ENCODE measurements at places on chromosomes 5 and 9. TPM values are rescaled to one million over a fixed set of nuclear protein-coding genes. Genes with fewer than 3 reads are reported as not detected.

The TBCA gene
- total RNA-seq: 155 TPM

The ADAMTS19 gene
- 0.80 TPM for total RNA-seq

The MARCOL gene
- not detected for total RNA-seq

The NMUR2 gene
- total RNA-seq: not detected

The WHRN gene
- total RNA-seq: 3.6 TPM

The PRKACG gene
- not detected for total RNA-seq

GRCh38 chr5:173825215-173825865, 62.8 kb upstream of the CPEB4 start:
- no peaks in the 10 kb centered on the region for H3K36me3 ChIP-seq
- no peak for DNase-seq
- no peak overlapping the region for H3K27ac ChIP-seq
- H3K27me3 ChIP-seq: no peaks in the 10 kb centered on the region

- no peaks in the 10 kb centered on the region for H3K36me3 ChIP-seq
- peak within 1 kb of the TSS; percentile 93 for H3K4me3 ChIP-seq
- DNase-seq: peak; percentile 87
- no peaks in the 10 kb centered on the region for H3K27me3 ChIP-seq
Observed at GRCh38 chr5:138752951-138753793, at the start of gene CTNNA1. CTNNA1 (plus strand) TSS chr5:138753425; CDS start chr5:138781925, 28,500 bp downstream.

GRCh38 chr5:60010853-60011252, 117.3 kb upstream of the PDE4D start:
- no peak overlapping the region for H3K4me3 ChIP-seq
- no peak for DNase-seq
- no peaks in the 10 kb centered on the region for H3K4me1 ChIP-seq
- H3K27me3 ChIP-seq: no peaks in the 10 kb centered on the region

GRCh38 chr5:129441096-129441495, 19.0 kb upstream of the ADAMTS19 start:
- H3K27ac ChIP-seq: no peak overlapping the region
- no peaks in the 10 kb centered on the region for H3K4me1 ChIP-seq
- no peaks in the 10 kb centered on the region for H3K36me3 ChIP-seq
- no peak overlapping the region for H3K4me3 ChIP-seq

- no peaks in the 10 kb centered on the region for H3K4me1 ChIP-seq
- no peak for DNase-seq
- H3K27ac ChIP-seq: peak overlapping the region; percentile 17
- no peaks in the 10 kb centered on the region for H3K27me3 ChIP-seq
- H3K36me3 ChIP-seq: no peaks in the 10 kb centered on the region
- no peak overlapping the region for H3K4me3 ChIP-seq
Observed at GRCh38 chr5:109454731-109455505, 45.1 kb upstream of the PJA2 start.

DNA sequence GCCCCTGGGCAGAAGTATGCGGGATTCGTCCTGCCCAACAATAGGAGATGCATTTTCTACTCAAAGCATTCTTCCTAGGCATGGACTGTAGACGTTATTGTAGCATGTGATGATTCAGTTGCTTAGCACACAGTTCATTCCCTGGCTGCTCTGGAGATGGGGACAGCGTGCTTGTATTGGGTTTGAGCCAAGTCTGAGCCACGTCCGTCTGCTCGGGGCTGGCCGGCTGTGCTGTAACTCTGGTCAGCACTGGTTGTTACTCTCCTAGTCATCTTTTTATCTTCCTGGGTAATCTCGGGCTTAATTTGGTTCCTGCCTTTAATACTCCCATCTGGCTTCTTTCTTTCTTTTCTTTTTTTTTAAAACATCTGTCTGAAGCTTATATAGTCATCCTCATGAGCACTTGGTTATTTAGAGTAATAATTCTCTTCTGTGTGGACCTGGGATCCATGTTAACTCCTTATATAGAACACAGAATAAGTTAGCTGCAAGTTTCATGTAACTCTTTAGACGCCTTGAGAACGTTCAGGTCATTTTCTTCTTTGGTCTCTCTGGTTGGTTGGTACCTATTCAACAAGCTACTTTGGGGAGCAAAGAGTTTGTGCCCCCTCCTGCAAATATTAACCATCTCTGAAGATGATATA, 118.8 kb upstream of the RPS23 start:
- DNase-seq: peak; percentile 29
- H3K27ac ChIP-seq: no peak overlapping the region
- H3K4me1 ChIP-seq: no peaks in the 10 kb centered on the region

- no peak for DNase-seq
- no peaks in the 10 kb centered on the region for H3K36me3 ChIP-seq
- H3K27me3 ChIP-seq: no peaks in the 10 kb centered on the region
- no peaks in the 10 kb centered on the region for H3K4me1 ChIP-seq
- no peak overlapping the region for H3K27ac ChIP-seq
Observed at GRCh38 chr9:33227741-33228140, 12.2 kb upstream of the SPINK4 start.

DNA sequence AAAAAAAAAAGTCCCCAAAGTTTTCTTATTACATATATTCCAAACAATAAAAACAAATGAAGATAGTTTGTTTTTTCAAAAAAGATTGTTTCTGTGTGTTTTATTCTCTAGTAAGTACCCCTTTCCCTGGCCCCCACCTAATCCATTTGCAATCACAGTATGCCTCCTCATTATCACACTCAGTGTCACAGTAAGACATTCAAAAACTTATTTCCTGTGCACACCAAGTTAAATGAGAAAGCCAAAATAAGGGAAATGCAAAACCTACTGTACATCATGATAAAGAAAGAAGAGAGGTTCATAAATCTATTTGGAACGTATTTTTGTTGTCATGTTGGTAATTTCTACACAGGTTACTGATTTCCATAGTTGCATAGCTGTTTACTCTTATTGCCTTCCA, 62.3 kb downstream of the ST8SIA4 start:
- H3K4me3 ChIP-seq: no peak overlapping the region
- H3K27ac ChIP-seq: no peak overlapping the region
- no peaks in the 10 kb centered on the region for H3K4me1 ChIP-seq
- H3K27me3 ChIP-seq: no peaks in the 10 kb centered on the region
- H3K36me3 ChIP-seq: no peaks in the 10 kb centered on the region

GRCh38 chr9:2299843-2300205, 284.7 kb downstream of the SMARCA2 start:
- H3K4me3 ChIP-seq: no peak overlapping the region
- no peak for DNase-seq
- H3K36me3 ChIP-seq: no peaks in the 10 kb centered on the region
- H3K4me1 ChIP-seq: no peaks in the 10 kb centered on the region

GRCh38 chr9:129626079-129626624, at the start of gene NTMT1:
NTMT1 (plus strand) TSS chr9:129626163; CDS start chr9:129632704, 6,541 bp downstream.
- peak within 1 kb of the TSS; percentile 78 for H3K27ac ChIP-seq
- no peaks in the 10 kb centered on the region for H3K27me3 ChIP-seq
- peaks cover 10% of the 10 kb centered on the region for H3K4me1 ChIP-seq
- DNase-seq: peak; percentile 90
- peak within 1 kb of the TSS; percentile 63 for H3K4me3 ChIP-seq

DNA sequence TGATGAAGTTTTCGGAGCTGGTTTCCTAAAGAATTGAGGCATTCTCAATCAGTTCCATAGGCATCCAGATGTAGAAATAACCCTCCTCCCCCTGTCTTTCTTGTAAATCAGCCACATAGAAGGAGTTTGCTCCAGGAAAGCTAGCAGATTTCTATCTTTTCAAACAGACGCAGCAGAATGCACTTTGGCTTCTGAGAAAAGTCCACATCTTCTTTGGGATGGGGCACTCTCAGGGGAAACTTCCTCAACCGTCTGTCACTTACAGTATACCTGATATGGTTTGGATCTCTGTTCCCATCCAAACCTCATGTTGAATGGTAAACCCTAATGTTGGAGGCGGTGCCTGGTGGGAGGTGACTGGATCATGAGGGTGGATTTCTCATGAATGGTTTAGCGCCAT, 94.1 kb downstream of the SNCAIP start:
- H3K4me1 ChIP-seq: no peaks in the 10 kb centered on the region
- H3K36me3 ChIP-seq: no peaks in the 10 kb centered on the region
- DNase-seq: no peak
- H3K27ac ChIP-seq: no peak overlapping the region
- no peak overlapping the region for H3K4me3 ChIP-seq
- no peaks in the 10 kb centered on the region for H3K27me3 ChIP-seq

GRCh38 chr5:10903786-10904560, 142.9 kb upstream of the DAP start:
- no peak overlapping the region for H3K27ac ChIP-seq
- no peak overlapping the region for H3K4me3 ChIP-seq
- H3K4me1 ChIP-seq: no peaks in the 10 kb centered on the region
- DNase-seq: no peak
- no peaks in the 10 kb centered on the region for H3K27me3 ChIP-seq

DNA sequence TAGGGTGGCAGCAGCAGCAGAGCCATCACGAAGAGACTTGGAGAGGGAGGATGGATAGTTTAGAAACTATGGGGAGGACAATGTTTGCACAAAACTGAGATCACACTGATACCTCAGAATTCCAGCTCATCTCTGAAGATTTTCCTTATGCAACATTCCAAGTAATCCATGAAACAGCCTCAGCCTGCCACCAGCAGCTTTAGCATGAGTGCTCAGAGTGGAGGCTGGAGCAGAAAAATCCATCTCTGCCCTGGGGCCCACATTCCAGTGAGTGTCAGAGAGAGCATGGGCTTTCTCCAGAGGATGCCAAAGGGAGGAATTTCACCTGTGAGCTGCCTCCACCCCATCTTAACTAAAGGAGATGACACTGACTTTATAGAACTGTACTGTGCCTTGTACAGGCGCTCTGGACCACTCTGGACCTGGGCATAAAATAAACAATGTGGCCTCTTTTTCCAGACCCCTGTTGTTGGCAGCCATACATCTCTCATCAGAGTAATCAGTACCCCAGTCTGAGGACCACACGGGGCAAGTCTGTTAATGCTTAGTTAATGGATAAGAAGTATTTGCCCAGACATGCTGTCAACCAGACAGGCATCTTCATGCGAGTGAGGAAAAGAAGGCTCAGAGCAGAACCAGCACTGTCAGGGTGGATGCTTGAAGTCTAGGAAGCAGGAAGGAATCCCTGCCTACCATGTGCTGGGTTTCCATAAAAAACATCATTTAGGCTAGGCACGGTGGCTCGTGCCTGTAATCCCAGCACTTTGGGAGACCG, 440.9 kb downstream of the ENC1 start:
- no peaks in the 10 kb centered on the region for H3K27me3 ChIP-seq
- H3K36me3 ChIP-seq: no peaks in the 10 kb centered on the region
- H3K27ac ChIP-seq: no peak overlapping the region
- H3K4me3 ChIP-seq: no peak overlapping the region
- no peak for DNase-seq
- H3K4me1 ChIP-seq: no peaks in the 10 kb centered on the region

GRCh38 chr9:6632516-6633183, 12.9 kb downstream of the GLDC start:
- H3K27ac ChIP-seq: no peak overlapping the region
- peak; percentile 18 for DNase-seq
- H3K36me3 ChIP-seq: no peaks in the 10 kb centered on the region
- no peaks in the 10 kb centered on the region for H3K27me3 ChIP-seq

DNA sequence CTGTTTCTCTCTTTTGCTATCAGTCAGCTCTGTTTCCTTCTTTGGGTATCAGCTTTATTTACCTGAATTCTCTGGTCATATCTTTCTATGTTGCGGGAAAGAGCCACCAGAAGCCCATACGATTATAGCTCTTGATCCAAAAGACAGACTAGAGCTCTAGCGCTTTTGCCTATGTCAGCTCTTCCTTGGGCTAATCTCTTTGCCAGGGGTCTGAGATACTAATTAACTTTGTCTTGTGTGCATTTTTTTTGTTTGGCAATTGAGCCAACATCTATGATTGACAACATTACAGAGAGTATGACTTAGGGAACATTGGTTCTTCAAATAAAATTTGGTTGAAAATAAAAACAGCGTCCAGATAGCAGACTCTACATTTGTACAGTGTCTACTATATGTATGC, 603.0 kb downstream of the KCTD16 start:
- H3K27me3 ChIP-seq: no peaks in the 10 kb centered on the region
- no peaks in the 10 kb centered on the region for H3K36me3 ChIP-seq
- no peak overlapping the region for H3K4me3 ChIP-seq
- no peak overlapping the region for H3K27ac ChIP-seq
- DNase-seq: no peak

GRCh38 chr9:82526577-82526976, 536.4 kb downstream of the RASEF start:
- DNase-seq: no peak
- no peaks in the 10 kb centered on the region for H3K27me3 ChIP-seq
- no peak overlapping the region for H3K4me3 ChIP-seq
